Muscle of back (tissue), 13 donors: ENCODE measurements at places on chromosomes 12 and 14.

GRCh38 chr12:69613351-69613750, 2.6 kb upstream of the LRRC10 start:
- DNase-seq = no peak

DNA sequence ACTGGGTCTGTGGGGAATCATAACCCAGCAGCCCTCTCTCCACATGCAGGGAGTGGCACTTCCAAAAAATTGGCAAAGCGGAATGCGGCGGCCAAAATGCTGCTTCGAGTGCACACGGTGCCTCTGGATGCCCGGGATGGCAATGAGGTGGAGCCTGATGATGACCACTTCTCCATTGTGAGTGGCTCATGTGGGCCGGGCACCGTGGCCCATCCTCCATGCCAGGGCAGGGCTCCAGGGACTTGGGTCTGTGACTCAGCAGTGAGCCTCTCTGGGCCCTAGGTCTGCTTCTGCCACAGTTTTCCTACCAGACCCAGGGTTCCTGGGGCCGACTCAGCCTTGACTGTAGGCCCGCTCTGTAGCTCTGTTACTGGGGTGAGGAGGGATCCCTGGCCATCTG, 2.2 kb downstream of the NPFF start:
- no peak for DNase-seq

GRCh38 chr12:2813214-2814185, 1.0 kb downstream of the ITFG2 start:
- peak; percentile 34 for DNase-seq

DNA sequence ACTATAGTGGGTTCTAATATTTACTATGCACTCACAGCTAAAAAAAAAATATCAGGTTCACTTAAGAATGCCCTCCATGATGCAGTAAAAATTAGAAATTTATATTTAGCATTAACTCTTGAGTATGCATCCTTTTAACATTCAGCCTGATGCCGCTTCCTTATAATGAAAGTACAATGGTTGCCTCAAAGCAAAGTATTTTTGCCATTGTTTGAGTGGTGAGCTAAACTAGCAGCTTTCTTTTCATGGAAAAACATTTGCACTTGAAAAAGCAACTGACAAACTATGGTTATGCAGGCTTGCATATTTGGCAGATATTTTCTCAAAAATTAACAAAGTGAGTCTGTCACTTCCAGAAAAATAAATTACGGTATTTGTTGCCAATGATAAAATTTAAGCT, 188.6 kb downstream of the SLC6A15 start:
- DNase-seq = no peak

DNA sequence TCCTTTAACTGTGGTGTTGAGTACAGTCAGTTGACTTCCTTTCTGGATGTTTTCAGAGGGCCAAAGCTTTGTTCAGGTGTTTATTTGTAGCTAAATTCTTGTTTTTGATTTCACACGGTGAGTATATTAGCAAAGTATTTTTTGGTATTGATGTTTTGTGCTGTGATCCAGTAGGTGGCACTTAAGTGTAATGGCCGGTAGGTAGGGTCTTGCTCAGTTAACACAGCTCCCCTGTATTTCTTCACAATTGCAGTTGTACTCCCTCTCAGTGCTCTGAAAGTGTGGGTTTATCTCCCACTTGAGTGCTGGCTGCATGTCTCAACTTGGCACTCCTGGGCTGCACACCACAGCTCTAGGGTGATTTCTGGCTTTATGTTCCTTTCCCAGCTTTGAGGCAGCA, 339.5 kb downstream of the AEBP2 start:
- no peak for DNase-seq

- no peak for DNase-seq
Measured at GRCh38 chr12:28114488-28114887, 75.8 kb upstream of the CCDC91 start.

GRCh38 chr12:53862831-53863230, 75.8 kb upstream of the HOXC13 start:
- no peak for DNase-seq

DNA sequence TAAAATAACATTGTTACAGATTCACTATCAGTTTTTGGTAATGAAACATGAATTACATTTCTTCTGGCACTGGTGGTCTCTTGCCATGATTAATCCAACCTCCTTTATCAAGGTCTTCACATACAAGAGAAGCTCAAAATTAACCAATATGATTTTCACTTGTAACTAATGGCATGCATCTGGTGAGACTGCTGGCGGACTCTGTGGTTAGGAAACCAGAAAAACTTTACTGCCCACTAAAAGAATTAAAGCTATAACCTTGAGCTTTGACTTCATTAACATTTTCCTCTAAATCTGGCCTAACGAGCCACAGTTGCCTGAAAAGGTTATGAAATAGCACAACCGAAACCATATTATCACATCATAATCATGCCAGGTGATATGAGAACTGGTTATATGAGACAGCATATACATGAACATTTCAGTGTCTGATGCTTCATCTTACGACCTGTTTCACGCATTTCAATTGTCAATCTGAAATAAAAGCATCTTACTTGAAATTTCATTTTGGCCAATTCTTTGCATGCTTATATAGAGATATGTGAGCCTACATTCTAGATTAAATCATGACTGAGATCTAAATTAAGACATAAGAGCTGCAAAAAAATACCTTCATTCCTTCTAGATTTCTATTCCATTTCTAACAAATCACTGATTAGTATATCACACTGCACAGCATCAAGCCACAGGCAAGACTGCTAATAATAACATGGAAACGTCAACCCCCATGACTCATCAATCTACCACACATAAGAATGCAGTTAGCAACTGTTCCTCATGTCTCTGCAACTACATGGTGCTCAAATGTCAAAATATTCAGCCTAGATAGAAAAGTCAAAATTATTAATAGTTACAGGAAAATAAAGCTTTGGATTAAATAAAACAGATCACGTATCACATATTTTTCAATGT, 89.3 kb downstream of the OSBPL8 start:
- peak; percentile 16 for DNase-seq

GRCh38 chr12:50120953-50121352, 8.9 kb downstream of the COX14 start:
- DNase-seq = no peak

DNA sequence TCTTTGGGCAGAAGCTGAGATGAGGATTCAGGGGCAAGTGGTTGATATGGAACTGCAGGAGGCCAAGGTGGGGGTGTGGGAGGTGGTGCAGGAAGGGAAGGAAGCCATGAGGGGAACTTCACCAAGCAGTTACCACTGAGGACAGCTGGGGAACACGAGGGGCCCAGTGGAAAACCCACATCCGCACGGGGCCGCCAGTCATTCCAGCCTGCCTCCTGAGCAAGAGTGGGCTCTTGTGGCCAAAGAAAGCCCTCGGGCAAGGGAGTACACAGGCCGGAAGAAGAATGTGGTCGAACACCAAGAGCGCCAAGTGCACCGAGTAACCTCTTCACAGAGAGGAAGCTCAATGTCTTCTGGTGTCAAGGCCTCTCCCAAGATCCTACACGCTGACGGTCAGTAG, 252.2 kb upstream of the FOXN3 start:
- peak; percentile 29 for DNase-seq

GRCh38 chr12:90757957-90758356, 197.0 kb downstream of the CCER1 start:
- DNase-seq = no peak
